Adrenal gland (tissue), 19 donors: ENCODE measurements at places on chromosomes 1 and 21. TPM values are rescaled to one million over a fixed set of nuclear protein-coding genes. Genes with fewer than 3 reads are reported as not detected.

DNA sequence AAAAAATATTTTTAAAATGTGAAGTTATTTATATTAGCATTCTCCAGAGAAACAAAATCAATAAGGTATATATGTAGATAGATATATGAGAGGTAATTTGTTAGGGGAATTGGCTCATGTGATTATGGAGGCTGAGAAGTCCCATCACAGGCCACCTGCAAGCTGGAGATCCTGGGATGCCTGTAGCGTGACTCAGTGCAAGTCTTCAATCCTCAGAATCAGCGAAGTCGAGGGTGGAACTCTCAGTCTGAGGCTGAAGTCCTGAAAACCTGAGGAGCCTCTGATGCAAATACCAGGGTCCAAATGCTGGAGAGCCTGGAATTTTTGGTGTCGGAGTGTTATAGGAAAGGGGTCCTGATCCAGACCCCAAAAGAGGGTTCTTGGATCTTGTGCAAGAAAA is 658.5 kb downstream of the USP25 start:
- H3K27me3 ChIP-seq = no peaks in the 10 kb centered on the region
- no peak for DNase-seq
- no peaks in the 10 kb centered on the region for H3K36me3 ChIP-seq
- H3K4me1 ChIP-seq = no peaks in the 10 kb centered on the region

- peaks cover 5% of the 10 kb centered on the region for H3K4me1 ChIP-seq
- DNase-seq = no peak
- no peaks in the 10 kb centered on the region for H3K36me3 ChIP-seq
- H3K4me3 ChIP-seq = no peak overlapping the region
These were observed 20.3 kb downstream of the PTGS2 start for GRCh38 chr1:186659890-186660341.

DNA sequence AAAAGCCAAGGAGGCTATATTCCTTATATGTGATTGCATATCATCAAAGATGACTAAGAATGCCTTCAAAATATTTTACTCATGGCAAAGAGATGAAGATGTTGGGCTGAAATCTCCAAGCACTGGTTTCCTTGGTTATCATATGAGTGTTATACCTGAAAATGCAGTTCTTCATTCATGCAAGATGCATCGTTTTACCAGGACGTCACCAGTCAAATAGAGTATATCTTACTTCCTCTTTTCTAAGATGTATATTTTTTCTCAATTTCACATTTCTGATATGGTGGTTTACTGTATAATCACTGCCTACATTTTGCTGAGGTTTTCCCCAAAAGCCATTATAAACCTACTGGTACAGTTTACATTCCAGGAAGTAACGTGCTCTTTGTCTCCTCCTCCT is 1085.7 kb downstream of the NCAM2 start:
- H3K36me3 ChIP-seq = no peaks in the 10 kb centered on the region
- H3K4me3 ChIP-seq = no peak overlapping the region
- no peak for DNase-seq
- no peaks in the 10 kb centered on the region for H3K27me3 ChIP-seq

The PCP4L1 gene
- total RNA-seq = 0.11 TPM

- H3K27me3 ChIP-seq = no peaks in the 10 kb centered on the region
- H3K4me3 ChIP-seq = no peak overlapping the region
- no peaks in the 10 kb centered on the region for H3K36me3 ChIP-seq
- H3K4me1 ChIP-seq = no peaks in the 10 kb centered on the region
- no peak for DNase-seq
- no peak overlapping the region for H3K27ac ChIP-seq
These were observed 4.9 kb downstream of the SH3BGR start for GRCh38 chr21:39456665-39457064.

GRCh38 chr1:26828411-26828991 is 2.0 kb downstream of the ZDHHC18 start:
- no peaks in the 10 kb centered on the region for H3K36me3 ChIP-seq
- no peak overlapping the region for H3K4me3 ChIP-seq
- DNase-seq = no peak
- H3K27me3 ChIP-seq = no peaks in the 10 kb centered on the region
- peaks cover 16% of the 10 kb centered on the region for H3K4me1 ChIP-seq
